ENCODE measurements at places on chromosomes 2 and 18. TPM values are rescaled to one million over a fixed set of nuclear protein-coding genes. Genes with fewer than 3 reads are reported as not detected.

Gene EFEMP1
- not detected for total RNA-seq

Gene RIT2
- total RNA-seq = not detected

Gene CHRND
- total RNA-seq = not detected

Gene ABCG8
- total RNA-seq = not detected

Gene ROCK1
- 49.4 TPM for total RNA-seq

Data from activated CD8-positive, alpha-beta T cell treated with anti-CD3 and anti-CD28 coated beads for 36 hours (primary cell).